ENCODE measurements at places on chromosomes 2 and 18.

DNA sequence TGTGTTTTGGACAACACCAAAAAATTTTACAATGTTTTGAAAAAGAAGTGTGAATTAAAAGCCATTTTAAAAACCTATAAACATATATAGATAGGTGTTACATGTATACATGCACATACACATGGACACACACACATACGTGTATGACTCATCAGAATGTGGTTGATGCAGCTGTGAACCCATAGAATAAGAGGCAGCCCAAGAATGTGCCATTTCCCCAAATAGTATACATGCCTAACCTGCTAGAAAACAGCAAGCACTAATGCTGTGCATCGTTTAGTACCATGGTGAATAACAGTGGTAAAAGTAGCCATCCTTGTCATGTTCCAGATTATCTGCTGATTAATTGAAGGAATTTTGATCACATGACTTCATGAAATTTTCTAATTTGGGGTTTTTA lies 149.0 kb downstream of the DSEL start:
- DNase-seq = no peak

- no peak for DNase-seq
Measured at GRCh38 chr18:22296304-22296703, 121.4 kb downstream of the CTAGE1 start.

DNA sequence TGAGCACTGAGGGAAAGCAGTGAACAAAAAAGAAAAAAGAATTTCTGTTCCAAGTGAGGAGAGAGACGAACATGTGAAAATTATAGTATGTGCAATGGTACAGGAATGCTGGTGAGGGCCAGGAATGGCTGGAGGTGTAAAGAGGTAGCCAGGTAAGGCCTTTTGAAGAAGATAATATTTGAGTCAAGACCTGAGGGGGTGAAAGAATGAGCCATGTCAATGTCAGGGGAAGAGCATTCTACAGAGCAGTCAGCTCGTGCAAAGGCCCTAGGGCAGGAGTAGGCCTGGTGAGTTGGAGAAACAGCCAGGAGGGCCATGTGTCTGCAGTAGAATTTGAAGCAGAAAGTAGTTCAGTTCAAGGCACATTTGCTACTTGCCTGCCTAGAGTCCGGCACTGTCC lies 12.4 kb upstream of the RPL31 start:
- no peak for DNase-seq

DNA sequence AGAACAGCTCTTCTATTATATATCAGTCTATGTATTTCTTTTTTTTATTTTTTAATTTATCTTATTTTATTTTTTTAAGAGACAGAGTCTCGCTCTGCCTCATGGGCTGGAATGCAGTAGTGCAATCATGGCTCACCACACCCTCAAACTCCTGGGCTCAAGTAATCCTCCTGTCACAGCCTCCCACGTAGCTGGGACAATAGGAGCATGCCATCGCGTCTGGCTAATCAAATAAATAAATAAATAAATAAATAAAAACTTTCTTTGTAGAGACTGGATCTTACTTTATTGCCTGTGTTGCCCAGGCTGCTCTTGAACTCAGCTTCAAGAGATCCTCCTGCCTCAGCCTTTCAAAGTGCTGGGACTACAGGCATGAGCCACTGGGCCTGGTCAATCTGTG lies 117.0 kb downstream of the RBMS1 start:
- DNase-seq = no peak

DNA sequence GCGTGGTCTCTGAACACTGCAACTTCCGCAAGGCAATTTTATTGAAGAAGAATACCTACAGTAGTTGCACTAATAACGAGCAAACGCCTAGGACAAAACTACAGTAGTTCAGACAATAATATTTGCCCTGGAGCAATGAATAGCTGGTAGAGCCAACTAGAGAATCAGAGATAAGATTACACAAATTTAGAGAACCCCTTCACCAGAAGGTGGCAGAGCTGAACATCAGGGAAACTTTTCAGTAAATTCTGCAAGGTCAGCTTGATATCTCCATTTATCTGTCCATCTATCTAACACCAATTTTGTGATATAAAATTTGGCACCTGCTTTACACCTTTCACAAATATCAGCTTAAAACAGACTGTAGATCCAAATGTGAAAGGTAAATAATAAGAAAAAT lies 43.8 kb downstream of the CDH19 start:
- no peak for DNase-seq

- no peak for DNase-seq
Measured at GRCh38 chr2:108806371-108807113, 20.0 kb downstream of the CCDC138 start.

DNA sequence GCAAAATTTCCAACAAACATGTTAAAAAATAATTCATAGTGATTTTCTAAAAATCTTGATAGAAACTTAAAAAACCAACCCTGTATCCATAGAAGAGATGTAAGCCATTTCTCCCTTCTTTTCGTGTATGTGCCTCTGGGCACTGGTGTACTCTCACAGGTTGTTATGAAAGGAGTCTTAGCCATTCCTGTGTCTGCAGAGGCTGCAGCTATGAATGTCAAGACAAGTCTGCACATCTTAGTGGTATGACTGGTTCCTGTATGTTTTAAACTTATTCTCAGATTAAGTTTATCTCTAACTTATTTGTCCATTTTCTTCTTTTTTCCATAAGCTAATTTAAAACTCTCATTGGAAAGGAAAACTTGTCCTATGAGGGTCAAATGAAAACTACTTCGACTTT lies 84.0 kb downstream of the DPP4 start:
- DNase-seq = no peak

- DNase-seq = no peak
Measured at GRCh38 chr2:140122001-140122400, 1341.8 kb upstream of the NXPH2 start.

DNA sequence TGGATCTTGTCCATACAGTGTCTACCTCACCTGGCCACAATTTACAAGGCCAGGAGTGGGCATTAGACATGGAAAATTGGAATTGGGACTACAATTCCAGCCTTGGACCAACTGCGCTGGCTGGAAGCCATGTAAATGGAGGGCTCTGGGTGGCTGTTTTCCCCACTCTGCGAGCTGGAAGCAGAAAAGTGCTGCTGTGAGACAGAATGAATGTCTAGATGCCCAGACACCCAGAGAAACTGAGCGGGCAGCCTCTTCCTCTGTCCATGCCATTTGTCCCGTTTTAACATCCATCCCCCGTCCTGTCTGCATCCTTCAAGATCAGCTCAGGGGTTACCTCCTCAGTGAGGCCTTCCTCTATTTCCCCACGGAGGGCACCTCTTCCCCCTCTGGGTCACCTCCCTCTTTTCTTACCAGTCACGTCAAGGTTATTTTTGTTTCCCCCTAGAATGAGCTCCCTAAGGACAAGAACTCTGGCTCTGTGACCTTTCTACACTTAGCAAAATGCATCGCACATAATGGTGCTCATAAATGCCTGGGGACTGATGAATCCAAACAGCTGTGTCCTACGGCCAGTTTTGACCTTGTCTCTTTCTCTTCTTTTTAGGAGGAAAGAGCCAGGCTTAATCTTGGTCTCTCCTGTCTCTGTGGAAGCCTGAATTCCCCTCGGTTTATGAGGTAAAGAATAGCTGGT lies 41.2 kb downstream of the MCFD2 start:
- DNase-seq = no peak

- DNase-seq = no peak
Measured at GRCh38 chr2:205892251-205892655, 193.7 kb downstream of the INO80D start.

- DNase-seq = no peak
Measured at GRCh38 chr2:8119782-8120505, 561.9 kb upstream of the ID2 start.

GRCh38 chr2:129201696-129202095 lies 777.8 kb upstream of the RAB6C start:
- no peak for DNase-seq

- DNase-seq = no peak
Measured at GRCh38 chr2:224400886-224401632, 848 bp downstream of the FAM124B start.

DNA sequence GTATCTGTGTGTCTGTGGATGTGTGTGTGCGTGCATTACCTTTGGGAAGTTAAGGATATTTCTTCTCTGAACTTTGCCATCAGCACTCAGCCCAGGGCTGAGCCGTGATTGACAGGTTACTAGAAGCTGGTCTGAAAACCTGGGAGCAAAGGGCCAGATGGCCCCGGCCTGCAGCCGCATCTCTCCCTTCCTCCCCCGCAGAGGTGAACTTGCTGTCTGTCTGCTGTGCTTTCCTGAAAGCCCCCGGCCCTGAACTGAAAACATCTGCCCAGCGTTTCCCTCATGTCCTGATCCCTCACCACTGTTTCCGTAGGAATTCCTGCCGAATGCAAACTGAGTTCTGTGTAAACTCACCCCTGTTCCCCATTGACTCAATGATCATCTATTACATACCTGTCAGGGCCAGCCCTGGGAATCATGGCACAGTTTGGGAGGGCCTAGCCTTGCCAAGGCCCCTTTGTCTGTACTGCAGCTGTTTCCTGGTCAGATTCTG lies 45.8 kb downstream of the MYCN start:
- DNase-seq = no peak

DNA sequence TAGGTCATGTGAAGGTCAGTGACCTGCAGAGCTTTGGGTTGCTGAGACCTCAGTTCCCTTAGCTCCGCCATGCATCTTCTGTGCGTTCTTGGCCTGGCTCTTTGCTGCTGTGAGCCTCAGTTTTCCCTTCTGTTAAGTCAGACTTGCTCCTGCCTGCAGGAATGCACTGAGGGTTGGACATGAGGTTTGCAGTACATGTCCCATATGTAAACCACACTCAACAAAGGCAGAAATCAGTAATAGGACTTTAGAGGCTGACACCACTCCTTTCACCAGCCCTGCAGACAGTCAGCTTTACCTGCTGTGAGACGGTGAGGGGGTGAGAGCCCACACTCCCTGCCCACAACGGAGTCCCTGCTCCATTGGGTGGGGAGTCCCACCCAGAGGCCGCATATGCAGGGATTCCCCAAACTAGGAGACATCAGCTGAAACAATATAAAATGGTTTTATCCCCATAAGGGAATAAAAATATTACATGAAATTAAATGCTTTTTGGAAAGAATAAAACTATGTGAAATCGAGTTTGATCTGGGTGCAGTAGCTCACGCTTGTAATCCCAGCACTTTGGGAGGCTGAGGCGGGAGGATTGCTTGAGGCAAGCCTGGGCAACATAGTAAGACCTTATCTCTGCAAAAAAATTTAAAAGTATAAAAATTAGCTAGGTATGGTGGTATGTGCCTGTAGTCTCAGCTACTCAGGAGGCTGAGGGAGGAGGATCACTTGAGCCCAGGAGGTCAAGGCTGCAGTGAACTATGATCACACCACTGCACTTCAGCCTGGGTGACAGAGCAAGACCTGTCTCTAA lies 55.1 kb downstream of the MYO7B start:
- no peak for DNase-seq

All from CD4-positive, alpha-beta T cell treated with Interleukin-6 at 100 ng/mL for 8 hours (primary cell).